ENCODE measurements at places on chromosomes 5 and 9. TPM values are rescaled to one million over a fixed set of nuclear protein-coding genes. Genes with fewer than 3 reads are reported as not detected.

GRCh38 chr5:134567641-134568336 is 42.3 kb downstream of the JADE2 start:
- peak; percentile 49 for DNase-seq

- peak; percentile 7 for DNase-seq
These were observed 93.9 kb downstream of the SETX start for GRCh38 chr9:132260846-132261245.

PCDHB9 gene
- 4.8 TPM for polyA plus RNA-seq

IFNE gene
- not detected for polyA plus RNA-seq

DNA sequence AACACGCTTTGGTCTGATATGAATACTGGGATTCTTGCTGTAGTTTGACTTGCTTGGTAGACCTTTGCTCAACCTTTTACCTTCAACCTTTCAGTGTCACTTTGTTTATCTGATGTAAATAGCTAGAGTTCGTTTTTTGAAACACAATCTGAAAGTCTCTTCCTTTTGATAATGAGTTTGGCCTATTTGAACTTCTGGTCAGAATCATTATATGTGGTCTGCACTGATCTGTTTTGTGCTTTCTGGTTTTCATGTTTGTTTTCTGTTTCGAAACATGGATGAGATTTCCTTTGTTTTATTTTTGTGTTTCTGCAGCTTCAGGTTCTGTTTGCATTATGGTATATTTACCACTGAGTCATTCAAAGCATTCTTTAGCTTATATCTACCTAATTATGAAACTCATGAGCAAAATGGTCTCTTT is 217.5 kb downstream of the GABBR2 start:
- DNase-seq: no peak

- DNase-seq: no peak
These were observed 8.9 kb downstream of the IFNE start for GRCh38 chr9:21473236-21473635.

- DNase-seq: no peak
These were observed 120.6 kb upstream of the STC2 start for GRCh38 chr5:173448856-173449255.

DNA sequence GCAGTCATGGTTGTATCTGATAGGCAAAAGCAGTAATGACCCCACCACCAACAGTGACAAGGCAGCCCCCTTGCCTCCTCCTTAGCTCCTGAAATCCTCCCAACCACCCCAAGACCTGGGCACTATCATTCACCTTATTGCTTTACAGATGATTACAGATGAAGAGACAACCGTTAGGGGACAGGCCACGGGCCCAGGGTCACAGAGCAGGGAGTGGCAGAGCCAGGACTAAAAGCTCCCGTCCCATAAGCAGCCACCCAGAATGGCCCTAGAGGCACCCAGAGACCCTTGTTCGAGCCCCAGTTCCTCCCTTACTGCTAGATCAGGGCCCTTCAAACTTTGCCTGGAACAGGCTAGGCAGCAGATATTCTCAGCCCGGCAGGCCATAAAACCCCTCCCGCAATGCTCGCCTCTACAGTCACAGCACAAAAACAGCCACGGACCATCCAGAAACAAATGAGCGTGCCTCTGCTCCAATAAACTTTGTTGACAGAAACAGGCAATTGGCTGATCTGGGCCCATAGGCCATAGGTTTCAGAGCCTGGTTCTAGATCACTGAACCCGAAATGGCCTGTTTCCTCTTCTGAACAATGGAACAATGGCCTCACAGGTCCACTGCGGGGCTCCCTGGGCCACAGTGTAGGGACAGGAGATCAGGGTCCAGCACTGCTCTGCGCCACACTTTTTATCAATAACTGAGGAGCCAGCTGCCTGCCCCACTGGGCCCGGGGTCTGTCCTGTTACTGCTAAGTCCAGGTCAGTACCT is 67.0 kb downstream of the LRSAM1 start:
- DNase-seq: no peak

- DNase-seq: no peak
These were observed 24.2 kb downstream of the ENHO start for GRCh38 chr9:34498553-34498952.

DNA sequence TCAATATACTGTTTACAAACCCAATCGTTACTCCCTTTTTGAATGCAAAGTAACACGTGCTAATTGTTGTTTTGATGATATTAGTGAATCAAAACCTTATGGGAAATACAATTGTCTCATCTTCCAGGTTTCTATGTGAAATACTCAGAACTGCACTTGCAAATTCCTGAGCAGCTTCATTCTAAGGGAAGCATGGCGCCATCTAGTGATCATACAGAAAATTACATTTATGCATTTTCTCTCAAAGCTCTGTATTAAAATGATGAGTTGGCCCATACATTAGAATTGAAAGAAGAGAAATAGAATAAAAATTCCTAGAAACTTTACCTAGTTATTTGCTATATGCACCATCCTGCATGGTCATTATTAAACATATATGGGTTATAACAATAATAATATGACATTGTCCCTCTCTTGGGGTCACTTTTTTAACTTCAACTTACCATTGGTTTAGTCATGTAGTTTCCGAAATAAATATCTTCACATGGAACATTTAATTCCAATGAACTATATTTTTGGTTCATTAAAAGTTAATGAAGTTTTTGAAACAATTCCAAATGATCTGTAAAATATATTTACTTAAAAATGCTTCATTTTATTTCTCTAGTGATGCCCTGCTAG is 220.0 kb downstream of the PDE4D start:
- DNase-seq: no peak

DNA sequence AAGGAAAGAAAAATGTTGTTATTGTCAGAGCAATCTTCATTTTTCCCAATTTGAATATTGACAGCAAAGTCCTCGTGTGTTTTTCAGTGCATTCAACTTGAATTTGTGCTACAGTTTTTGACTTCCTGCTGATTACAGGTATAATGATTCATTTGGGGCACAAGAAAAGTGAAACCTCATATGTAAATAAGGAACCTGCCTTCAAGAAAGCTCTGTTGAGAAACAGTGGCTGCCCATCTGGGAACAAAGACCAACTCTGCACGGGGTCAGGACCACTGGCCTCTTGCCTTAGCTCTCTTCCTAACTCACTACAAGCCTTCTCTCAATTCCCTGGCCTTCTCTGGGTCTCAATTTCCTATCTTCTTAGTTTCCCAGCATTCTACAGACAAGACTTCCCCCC is 21.0 kb downstream of the TIMD4 start:
- no peak for DNase-seq

CRAT gene
- 451 TPM for polyA plus RNA-seq

SLC6A3 gene
- polyA plus RNA-seq: 0.83 TPM

DNA sequence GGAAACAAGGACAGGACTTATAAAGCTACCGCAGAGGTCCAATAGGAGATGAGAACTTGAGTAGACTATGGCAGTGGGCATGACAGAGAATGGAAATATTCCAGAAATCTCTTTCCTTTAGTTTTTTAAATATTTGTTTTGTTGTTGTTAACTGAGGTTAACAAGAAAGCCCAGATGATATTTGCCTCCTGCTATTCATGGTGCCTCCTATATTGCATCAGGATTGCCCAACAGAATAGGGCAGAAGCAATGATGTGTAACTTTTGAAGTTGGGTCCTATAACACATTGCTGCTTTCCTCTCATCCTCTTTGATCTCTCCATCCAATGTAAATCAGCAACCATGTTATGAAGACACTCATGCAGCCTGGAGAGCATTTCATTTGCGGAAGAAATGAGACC is 42.8 kb downstream of the PDE4D start:
- DNase-seq: no peak

DNA sequence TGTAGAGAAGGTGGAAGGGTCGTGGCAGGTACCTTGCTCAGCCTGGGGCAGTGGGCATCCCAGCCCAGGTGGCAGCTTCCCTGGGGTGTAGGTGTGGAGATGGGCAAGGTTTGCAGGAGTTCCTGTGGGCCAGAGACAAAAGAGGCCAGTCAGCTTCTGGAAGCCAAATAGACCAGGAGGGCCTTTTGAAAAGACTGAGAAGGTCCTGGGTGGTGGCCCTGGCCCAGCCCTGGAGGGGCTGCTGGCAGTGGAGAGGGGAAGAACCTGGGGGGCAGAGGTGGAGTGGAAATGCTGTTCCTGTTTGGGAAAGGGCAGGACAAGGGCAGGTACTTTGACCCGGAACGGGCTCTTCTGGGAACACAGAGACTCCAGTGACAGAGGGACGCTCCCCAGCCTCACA is 7.0 kb upstream of the IL3 start:
- DNase-seq: peak; percentile 8

- no peak for DNase-seq
These were observed 75.8 kb upstream of the ORM1 start for GRCh38 chr9:114247077-114247476.

BTNL8 gene
- 10.3 TPM for polyA plus RNA-seq

- peak; percentile 37 for DNase-seq
These were observed 295.2 kb downstream of the ARHGAP26 start for GRCh38 chr5:143065185-143065965.

Measured in testis (tissue), 5 donors.